ENCODE measurements at places on chromosomes 1 and 21.

DNA sequence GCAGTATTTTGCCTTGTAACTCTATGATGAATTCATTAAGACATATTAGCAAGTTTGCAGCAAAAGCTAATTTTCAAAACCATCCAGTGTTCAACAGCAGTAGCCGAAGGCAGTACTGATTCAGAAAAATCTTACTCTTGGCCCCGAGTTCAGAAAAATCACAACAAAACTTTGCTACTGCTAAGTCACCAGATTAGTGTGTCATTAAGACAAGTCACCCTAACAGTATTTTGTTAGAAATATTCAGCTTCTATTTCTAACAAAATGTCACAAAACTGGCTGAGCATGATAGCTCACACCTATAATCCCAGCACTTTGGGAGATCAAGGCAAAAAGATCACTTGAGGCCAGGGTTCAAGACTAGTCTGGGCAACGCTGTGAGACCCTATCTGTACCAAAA lies 8.2 kb downstream of the GTF2B start:
- no peak for DNase-seq

DNA sequence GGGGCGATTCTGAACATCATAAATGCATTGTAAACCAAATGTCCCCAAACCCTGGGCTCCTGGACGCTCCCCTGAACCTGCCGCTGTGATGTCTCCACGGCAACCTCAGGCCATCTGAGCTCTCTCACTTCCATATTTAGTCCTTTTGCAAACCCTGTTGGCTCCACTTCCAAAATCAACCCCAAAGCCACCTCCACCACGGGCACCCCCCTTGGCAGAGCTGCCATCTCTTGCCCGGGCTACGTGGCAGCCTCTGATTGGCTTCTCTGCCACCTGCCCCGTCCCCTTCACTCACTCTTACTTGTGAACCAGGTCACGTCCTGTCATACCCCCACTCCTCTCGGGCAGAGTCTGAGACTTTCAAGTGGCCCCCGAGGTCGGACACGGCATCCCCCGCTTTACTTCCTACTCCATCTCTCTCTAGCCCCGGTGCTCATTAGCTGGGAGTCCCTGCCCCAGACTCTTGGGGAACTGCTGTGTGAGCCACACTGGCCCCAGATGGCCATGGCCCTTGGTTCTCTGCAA lies 15.8 kb downstream of the PRXL2B start:
- DNase-seq: no peak

- no peak for DNase-seq
These were observed 8.1 kb upstream of the MYOG start for GRCh38 chr1:203093754-203094410.

DNA sequence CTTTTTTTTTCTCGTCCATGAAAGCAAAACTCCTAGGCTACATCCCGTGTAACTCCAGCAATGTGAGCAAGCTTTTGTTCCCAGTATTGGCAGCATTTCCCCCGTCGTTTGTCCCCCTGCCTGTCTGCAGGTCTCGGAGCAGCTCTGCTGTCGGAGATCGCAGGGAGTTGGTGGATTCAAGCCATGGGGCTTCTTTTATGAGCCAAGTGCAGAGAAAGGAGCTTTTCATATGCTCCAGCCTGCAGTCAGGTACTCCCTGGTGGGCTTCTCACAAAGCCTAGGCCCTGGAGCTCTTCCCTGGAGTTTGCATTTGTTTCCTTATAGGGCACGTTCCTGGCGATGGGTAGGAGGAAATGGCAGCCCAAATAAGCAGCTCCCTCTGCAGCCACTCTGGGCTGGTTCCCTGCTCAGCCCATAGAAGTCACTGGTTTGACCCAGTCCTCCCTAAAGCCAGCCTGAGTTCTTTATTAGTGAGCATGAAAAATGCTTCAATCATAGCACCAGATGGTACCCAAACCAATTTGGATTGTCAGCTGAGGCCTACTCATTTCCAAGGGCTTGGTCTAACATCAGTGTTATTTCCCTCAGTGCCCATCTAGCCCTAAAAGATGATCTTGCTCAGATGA lies 78.3 kb downstream of the NUF2 start:
- no peak for DNase-seq

DNA sequence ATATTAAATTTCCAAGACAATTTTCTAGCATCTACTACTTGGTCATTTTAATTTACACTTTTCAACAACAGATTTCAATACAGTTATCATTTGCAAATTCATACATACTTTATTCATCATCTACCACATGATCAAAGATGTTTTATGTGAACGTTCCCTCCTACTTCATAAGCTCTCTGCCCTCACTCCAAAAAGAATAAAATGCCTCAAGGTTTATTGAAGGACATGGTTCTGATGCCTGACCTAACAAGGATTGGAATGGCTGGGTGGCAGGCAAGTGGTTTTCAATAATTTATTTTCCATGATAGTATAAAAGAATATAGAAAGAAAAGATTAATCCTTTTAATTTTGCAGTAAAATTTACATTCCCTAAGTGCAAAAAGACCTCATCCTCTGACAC lies 5.4 kb downstream of the CDKN2C start:
- no peak for DNase-seq

Measured in non-pigmented ciliary epithelial cell (primary cell).